ENCODE measurements at places on chromosomes 3 and 15.

DNA sequence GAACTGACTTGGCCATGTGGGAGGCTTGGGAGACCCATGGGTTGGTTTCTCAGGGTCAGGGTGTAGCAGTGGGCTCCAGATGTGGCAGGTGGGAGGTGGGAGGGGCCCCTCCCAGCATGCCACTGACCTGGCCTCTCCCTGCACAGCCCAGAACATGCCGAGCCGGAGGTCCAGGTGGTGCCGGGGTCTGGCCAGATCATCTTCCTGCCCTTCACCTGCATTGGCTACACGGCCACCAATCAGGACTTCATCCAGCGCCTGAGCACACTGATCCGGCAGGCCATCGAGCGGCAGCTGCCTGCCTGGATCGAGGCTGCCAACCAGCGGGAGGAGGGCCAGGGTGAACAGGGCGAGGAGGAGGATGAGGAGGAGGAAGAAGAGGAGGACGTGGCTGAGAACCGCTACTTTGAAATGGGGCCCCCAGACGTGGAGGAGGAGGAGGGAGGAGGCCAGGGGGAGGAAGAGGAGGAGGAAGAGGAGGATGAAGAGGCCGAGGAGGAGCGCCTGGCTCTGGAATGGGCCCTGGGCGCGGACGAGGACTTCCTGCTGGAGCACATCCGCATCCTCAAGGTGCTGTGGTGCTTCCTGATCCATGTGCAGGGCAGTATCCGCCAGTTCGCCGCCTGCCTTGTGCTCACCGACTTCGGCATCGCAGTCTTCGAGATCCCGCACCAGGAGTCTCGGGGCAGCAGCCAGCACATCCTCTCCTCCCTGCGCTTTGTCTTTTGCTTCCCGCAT lies 7.9 kb upstream of the STAB1 start:
- DNase-seq: no peak

- DNase-seq: no peak
These were observed 747.9 kb upstream of the CCDC54 start for GRCh38 chr3:106629215-106629832.

DNA sequence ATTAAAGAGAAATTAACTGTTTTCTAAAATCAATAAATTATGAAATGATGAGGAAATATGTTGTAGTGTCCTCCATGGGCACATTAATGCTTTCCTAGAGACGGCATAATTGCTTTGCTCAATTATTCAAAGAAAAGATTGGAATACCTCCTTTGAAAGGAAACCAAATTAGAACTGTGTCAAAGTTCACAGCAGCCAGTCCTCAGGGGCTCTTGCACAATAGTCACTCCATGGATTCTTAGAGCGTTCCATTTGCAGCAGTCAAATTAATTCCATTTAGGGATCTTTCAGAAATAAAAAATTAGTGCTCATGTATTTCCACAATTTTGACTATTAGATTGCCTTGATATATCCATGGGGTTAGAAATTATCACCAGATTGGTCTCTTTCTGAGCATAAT lies 841.6 kb upstream of the DPPA4 start:
- DNase-seq: no peak

DNA sequence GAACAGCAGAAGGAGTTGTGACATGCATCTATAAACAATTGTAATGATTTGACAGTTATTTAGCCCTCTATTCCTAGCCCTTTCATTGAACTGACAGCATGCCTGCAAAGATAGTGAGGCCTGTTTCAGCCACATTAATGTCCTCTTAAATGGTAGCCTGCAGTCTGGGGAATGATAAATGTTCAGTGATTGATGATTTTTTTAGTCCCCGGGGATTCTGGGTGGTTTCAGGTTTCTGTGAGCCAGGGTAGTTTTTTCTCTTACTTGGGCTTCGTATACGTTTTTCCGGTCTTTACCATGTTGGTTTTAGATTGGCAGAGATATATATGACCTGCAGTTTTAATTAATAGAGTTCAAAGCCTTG lies 172.0 kb downstream of the TCF12 start:
- DNase-seq: no peak

DNA sequence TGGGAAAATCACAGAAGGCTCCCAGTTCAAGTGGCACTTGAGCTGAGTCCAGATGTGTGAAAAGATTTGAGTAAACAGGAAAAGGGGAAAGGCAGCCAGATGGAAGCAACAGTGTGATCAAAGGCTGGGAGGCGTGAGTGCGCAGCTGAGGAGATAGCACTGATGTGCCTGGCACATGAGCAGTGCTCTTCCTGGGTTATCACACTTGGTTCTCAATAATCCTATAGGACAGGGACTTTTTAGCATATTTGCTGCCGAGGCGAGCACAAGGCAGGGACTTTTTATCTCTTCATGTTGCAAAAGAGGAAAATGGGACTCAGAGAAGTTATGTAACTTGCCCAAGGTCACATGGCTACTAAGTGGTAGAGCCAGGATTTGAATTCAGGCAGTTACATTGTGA lies 39.6 kb downstream of the CORO2B start:
- DNase-seq: no peak

DNA sequence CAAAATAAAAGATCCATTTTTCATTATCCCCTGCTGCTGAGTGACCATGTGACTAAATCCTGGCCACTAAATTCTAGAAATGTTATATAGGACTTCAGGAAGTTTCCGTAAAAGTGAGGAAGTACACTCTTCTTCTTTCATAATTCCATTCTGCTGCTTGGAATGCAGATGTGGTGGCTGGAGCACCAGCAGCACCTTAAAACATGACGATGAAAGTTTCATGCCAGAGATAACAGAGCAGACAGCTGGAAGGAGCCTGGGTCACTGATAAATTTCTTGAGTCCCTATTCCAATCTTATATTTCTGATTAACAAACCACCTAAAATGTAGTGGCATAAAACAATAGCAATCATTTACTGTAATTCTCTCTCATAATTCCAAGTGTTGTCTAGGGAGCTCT lies 238.7 kb downstream of the TBL1XR1 start:
- DNase-seq: no peak

- DNase-seq: no peak
These were observed 345.4 kb downstream of the ERC2 start for GRCh38 chr3:56122911-56123310.

DNA sequence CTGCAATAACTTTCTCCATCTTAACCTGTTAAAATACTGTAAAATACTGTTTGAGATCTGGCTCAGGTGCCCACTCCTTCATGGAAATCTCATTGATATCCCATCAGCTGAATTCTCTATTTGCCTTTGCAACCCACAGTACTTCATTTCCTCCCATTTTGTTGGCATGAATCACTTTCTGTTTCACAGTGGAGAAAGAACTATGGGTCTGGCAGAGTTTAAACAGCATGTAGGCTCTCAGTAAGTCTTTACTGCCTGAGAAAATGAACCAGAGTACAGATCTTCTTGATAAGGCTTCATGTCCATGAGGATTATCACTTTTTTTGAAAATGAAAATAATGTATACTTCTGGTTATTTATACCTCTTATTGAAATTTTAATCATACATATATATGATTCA lies 245.9 kb downstream of the NAALADL2 start:
- DNase-seq: no peak

GRCh38 chr3:76132154-76132470 lies 346.8 kb upstream of the ZNF717 start:
- no peak for DNase-seq

GRCh38 chr3:148439254-148439822 lies 258.4 kb upstream of the AGTR1 start:
- no peak for DNase-seq

DNA sequence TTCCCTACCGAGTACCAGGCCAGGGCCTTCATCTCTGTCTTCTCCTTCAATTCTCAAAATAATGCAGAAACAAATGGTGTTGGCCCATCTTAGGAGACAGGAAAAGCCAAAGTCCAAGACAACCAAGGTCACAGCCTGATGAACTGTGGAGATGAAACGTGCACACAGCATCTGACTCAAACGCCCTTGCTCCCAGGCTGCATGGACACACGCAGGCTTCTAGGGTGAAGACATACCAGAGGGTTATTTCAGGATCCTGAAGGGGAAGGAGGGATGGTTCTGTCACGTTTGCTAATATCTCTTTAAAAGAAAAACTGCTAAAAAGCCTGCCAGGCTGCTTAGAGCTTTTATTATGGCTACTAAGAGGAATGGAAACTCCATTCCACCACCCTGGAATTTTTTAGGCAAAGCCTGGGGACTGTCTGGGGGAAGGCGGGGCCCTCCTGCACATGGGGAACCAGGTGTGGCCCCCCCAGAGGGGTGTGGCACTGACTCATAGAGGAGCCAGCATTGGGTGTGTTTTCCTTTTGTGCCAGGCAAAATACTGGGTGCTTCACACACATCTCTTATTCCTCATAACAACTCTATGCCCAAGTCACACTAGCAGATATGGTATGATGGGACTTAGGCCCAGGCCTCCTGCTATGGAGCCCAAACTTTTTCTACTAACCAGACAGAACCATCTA lies 62.9 kb downstream of the UMPS start:
- DNase-seq: no peak

GRCh38 chr3:112304611-112305010 lies 10.6 kb upstream of the SLC9C1 start:
- DNase-seq: no peak

DNA sequence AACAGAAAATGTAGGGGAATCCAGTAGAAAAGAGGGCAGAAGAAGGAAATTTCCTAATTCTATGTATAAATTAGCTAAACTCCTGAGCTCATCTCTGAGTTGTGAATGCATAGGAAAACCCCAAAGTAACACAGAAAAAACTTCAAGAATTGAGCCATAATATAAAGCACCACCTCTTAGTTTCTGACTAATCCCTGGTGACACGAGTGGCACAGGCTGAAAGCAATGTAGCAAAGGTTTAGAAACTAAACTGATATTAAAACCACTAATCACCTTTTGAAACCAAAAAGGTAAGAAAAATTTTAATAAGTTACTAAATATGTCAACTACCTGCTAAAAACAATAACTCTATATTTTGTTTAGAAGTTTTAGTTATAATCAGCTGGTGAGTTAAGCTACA lies 255.6 kb upstream of the NECTIN3 start:
- no peak for DNase-seq

- no peak for DNase-seq
These were observed 191.1 kb downstream of the KCNAB1 start for GRCh38 chr3:156311431-156311830.

DNA sequence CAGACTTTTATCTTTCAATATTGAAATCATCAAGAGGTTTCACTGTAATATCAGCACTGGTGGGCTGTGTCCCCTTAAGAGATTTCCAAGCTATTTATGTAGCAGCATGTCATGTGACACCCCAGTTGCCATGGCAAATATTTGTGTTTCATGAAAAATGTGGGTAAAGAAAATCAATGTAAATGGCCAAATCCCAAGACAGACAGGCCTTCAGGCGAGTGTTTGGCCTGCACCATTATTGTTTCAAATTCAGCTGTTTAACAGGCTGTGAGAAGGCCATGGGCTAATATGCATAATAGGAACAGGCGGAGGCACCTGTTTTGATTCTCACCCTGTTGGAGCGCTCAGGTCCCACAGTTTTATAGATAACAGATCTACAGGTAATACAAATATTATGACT lies 104.2 kb downstream of the IQCH start:
- DNase-seq: no peak

GRCh38 chr15:80785335-80785734 lies 6.2 kb downstream of the CEMIP start:
- no peak for DNase-seq

- DNase-seq: no peak
These were observed 87.8 kb upstream of the PLXND1 start for GRCh38 chr3:129694228-129694627.

DNA sequence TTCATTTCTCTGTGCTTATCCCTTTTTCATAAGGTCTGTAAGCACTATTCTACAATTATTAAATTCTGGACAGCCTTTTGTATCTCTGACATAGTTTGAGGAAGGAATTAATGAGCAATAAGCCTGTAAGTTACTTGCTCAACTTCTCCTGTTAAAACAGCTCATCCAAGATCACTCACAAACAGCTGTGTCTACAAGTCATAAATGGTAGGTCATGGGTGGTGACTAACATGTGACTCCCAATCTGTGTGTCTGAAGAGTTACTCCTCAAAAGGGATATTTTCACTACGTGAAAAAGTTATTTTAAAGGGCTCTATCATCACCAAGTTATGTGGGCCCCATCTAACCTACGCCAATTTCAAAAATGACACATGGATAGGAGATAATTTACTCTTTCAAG lies 145.2 kb upstream of the CBLB start:
- DNase-seq: no peak

DNA sequence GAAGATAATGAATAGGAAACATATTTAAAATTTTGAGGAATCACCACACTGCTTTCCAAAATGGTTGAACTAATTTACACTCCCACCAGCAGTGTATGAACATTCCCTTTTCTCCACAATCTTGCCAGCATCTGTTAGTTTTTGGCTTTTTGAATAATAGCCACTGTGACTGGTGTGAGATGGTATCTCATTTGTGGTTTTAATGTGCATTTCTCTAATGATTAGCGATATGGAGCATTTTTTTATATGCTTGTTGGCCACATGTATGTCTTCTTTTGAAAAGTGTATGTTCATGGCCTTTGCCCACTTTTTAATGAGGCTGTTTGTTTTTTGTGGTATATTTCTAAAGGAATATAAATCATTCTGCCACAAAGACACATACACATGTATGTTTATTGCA lies 166.3 kb downstream of the NECTIN3 start:
- no peak for DNase-seq

DNA sequence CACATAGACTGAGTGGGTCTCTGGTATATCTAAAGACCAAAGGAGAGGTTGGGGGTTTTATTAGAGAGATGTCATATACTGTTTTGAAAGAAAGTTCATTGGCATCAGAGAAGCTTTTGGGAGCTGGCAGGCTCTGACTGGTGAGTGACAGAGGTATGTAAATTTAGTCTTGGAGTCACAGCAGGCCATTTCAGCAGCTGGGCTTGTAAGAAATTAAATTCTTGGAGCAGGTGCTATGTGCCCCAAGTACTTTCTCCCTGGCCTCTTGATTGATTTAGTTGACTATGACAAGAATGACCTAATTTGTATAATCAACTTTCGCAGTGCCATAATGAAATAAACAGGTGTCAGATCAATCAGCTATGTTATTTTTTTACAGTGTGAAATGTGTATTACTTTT lies 47.8 kb upstream of the CDAN1 start:
- DNase-seq: no peak

- no peak for DNase-seq
These were observed 210.9 kb upstream of the TOPAZ1 start for GRCh38 chr3:44030687-44031305.

Measured in activated CD8-positive, alpha-beta memory T cell treated with anti-CD3 and anti-CD28 coated beads for 1 hour (primary cell).